H9 (cell line): ENCODE measurements at places on chromosomes 7 and 10.

DNA sequence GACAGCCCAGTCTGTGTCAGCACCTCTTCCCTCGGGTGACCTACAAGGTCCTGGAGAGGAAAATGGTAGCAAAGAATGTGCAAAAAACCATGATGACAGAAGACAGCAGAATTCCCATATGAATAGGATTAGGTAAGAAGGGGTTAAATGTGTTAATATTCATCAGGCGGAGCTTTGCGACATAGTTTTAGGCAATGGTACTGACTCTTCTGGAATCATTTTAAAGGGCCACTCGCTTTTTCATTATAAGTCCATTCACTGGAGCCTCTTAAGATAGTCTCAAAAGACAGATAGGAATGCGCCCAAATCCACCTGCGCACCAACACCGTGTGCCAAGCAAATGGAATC, 38.2 kb downstream of the DLG5 start:
- DNase-seq = no peak

GRCh38 chr7:4244635-4245034, 437.5 kb upstream of the FOXK1 start:
- DNase-seq = no peak

- DNase-seq = no peak
These were observed 517.4 kb downstream of the PARD3 start for GRCh38 chr10:34297541-34298345.

DNA sequence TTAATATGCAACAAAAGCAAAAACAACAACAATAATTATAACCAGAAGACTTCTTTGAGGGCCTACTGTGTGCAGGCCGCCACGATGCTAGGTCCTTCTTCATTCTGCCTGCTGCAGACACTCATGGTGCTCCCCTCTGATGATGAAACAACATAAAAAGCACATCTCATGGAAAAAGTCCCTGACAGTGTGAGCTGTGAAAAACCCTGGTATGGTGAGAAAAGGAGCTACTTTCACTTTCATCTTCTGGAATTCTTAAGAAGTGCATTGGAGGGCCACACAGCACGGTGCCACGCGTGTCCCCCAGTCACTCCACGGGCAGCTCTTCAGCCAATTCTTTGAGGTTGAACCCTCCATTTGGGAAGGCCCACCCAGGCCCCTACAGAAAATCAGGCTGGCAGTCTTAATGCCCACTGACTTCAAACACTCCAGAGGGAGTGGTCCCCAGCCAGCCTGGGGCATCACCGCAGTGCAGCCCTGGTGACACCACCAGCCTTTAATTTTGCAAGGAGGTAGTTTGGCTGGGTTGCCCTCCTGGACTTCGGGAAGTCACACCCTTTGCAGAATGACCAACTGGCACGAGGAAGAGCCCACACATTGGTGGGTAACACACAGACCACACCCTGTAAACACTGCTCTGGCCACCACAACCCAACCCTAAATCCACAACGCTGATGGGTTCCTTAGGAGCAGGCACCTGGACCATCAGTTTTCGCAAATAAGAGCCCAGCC, 7.7 kb downstream of the KCNMA1 start:
- DNase-seq = no peak

- no peak for DNase-seq
These were observed 180.7 kb downstream of the BMPER start for GRCh38 chr7:34086064-34086463.
